ENCODE measurements at places on chromosomes 2 and 18.

GRCh38 chr18:36155851-36156757, 26.4 kb downstream of the ELP2 start:
- no peak for DNase-seq

DNA sequence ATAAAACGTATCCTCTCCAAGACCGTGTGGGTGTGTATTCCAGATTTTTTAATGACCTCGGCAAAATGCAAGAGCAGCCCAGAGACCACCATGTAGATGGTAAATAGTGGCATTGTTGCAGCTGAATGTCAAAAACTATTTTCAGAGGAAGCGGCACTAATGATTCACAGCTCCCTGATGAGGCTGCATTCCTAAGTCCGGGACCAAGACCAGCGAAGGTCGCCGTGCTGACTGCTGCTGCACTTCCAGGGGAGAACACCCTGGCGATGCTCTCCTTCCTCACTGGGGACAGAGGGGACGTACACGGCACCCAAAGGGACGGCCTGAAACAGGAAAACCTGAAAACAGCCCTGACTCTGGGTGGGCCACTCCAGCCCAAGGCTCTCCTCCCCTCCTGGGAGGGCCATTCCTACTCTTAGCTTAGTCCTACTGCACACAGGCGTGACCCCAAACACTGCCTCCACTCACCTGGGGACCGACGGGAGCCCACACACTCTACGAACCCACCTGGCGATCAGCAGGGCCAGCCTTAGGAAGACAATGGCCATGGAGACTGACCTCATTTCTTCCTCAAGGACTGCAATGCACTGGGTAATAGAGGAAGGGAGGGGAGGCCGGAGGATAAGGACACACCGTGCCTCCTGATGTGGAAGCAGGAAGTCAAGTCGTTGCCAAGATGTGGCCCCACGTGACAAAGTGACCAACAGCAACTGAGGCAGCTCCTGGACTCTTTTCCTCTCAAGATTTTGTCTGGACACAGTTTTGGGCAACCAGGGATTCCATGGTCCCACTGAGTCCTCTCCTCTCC, 82.8 kb downstream of the ZNF516 start:
- DNase-seq: peak; percentile 12

DNA sequence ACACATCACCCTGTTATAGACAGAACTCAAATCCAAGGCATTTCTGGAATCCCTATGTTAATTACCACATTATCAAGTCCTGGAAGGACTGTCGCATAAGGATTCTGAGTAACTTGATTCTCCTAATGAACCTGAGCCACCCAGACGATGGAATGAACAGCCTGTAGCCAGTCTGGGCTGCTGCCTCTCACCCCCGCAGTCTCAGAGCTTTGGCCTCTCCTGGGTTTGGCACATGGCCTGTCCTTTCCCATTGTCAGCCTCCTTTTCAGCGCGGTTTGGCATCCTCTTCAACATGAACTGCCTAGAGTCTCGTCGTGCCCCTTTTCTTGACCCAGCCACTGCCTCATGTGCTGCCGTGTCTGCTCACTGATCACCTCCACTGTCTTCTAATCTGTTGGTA, 147.6 kb downstream of the SLC8A1 start:
- DNase-seq: no peak

GRCh38 chr18:9148203-9148552, 11.6 kb downstream of the ANKRD12 start:
- no peak for DNase-seq

DNA sequence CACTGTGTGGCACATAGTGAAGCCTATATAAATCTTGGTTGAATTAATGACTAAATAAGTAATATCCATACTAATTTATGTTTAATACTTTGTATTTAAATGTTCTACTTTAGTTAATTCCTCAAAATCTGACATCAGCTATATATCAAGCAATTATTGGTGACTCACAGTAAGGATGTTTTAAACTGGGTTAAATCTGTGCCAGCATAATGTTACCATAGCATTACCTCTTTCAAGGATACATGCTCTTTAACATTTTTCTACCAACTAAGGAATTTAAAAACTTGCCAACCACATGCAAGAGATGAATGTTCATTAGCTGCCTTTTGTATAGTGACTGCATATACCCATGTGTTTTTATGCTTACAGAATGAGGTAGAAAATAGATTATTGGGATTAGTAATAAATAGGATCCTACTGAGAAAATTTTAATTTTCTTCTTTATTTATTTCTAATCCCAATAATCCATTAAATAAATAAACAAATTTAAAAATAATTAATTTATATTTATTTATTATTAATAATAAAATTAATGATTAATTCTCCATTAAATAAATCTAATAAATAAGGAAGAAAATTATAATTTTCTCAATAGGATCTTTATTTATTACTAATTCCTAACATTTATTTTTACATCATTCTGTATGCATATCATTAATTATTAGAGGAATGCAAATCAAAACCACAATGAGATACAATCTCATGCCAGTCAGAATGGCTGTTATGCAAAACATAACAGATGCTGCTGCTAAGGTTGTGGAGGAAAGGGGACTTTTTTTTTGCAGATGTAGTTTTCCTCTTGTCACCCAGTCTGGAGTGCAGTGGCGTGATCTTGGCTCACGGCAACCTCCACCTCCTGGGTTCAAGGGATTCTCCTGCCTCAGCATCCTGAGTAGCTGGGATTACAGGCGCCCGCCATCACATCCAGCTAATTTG, 410.7 kb upstream of the DSEL start:
- DNase-seq: no peak

DNA sequence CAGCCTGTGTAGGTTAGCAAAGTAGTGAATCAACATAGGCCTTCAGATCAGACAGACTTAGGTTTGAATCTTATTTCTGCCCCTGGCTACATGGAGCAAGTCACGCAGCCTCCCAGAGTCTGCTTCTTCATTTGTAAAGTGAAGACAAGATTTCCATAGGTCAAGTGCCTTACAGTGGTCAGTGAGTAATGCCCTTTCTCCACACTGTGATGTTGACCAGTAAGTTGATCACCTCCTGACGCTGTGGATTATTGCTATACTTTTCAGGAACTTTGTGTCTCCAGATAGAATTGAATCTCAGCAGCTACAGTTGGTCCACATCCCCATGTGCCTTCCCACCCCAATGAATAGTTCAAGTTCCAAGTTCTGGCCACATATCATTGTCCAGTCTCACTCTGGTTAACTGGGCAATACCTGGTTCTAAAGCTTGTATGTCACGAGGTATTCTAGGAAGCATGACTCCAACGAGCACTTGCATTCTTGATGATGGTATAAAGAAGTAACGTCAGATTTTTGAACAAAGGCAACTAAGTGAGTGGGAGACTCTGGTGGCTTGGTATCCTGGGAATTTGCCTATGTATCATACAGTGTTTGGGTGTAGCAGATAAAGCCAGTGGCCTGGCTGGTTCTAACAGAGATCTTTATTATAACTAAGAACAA, 2.1 kb upstream of the CLIP4 start:
- peak; percentile 66 for DNase-seq

DNA sequence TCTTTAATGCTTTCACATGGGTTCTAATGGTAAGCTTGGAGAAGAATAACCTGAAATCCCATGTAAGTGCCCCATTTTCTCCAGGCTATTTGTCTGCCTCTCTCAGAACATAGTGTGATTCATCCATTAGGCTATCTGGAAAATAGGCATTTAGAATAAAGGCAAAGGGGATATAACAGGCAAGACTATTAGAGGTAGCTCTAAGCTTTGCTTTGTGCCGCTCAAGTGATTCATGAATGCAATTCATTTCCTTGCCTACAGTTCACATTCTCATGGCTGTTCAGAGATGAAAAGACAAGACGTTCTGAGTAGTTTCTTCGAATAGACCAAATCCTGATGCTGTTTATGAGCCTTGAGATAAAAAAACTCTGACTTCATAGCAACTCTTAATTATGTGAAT, 101.7 kb downstream of the ANKRD44 start:
- DNase-seq: no peak

Measured in brain microvascular endothelial cell (primary cell).